ENCODE measurements at places on chromosomes 5 and 9.

- no peak for DNase-seq
Measured at GRCh38 chr5:113607361-113607760, 93.9 kb downstream of the YTHDC2 start.

DNA sequence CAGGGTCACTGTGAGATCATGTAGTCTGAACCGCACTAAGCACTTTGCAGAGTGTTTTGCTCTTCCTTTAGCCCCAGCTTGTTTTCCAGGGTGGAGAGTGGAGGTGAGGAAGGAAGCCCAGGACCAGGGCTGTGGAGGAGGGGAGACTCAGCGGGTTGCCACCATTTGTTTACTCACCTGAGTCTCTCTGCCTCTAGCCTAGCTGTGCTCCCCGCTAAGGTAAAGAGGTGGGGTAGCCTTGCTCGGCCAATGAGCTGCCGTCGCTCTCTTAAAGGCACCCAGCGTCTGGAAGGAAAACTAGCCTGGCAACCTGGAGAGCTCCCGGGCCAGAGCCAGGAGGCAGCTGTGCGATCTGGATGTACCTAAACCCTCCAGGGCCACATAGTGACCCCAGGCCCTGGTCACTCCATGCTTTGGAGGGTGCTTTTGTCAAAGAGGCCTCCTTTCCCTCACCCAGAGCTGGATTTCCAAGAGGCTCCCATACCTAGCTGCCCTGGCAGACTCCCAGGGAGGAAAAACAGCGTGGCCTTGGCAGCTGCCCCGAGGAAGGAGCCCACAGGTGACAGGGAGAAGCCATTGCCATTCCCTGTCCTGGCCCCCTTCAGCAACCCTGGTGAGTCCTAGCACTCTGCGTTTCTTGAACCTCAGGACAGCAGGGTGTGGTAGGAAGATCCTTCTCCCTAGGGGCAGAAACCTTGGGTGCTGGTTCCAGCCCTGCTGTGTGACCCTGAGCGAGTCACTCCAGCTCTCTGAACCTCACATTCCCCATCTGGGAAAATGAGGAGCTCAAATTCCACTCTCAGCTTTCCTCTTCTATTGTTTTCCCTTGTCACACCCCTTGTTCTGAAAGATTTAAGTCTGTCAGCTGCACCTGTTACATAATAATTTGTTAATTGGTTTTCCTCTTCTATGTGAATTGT, 42.4 kb upstream of the LARP1 start:
- no peak for DNase-seq

DNA sequence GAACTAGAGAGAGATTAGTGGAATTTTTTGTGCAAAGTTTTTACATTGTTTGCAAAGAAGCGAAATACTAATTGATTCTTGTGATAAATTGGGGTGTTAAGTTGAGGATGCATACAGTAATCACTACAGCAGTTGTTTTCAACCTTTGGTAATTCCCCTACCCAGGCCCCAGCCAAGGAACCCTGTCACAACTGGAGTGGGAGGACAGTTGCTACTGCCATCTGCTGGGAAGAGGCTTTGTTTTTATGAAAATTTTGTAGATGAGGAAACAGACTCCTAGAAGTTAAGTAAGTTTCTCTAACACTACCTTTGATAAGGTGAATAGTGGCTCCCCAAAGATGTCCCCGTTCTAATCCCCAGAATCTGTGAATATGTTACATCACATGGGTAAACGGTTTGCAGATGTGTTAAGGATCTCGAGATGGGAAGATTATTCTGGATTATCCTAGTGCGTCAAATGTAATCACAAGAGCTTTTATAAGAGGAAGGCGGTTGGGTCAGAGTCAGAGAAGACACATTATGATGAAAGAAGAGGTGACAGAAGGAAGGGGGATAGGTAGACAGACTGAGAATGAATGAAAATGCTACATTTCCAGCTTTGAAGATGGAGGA, 34.0 kb upstream of the PPP1R2B start:
- no peak for DNase-seq

GRCh38 chr5:38557308-38557710, 863 bp upstream of the LIFR start:
- no peak for DNase-seq

DNA sequence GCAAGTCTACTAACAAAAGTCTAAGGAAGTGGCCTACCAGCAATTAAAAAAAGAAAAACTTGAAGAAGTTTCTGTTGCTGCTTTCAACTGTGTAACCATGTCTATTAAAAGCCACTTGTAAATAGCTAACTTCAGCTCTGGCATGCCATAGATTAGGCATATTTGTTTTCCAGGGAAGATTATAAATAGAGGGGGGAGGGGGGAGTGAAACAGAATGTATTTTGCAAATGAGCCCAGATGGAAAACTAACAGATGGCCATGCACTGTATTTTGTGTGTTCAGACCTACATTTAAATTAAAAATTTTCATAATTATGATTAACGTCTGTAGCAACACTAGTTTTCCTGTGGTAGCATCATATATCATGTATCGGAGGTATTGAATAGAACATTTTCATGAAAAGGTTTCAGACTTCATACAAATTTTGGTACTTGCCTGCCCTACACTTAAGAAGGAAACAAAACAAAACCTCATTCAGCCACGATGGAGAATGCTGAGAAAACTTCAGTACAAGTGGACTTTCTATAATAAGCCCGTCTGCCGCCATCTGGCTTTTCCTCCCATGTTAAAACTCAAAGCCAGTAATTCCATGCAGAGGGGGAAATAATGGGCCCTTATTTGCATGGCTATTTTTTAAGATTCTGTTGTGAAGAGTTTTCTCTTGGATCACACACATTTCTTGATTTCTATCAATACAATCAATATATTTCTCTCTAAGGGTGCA, 220.4 kb upstream of the SMARCA2 start:
- no peak for DNase-seq

GRCh38 chr5:5881294-5881693, 458.8 kb downstream of the ICE1 start:
- DNase-seq = no peak

- DNase-seq = peak; percentile 69
Measured at GRCh38 chr5:39948867-39949468, 524.2 kb upstream of the DAB2 start.

DNA sequence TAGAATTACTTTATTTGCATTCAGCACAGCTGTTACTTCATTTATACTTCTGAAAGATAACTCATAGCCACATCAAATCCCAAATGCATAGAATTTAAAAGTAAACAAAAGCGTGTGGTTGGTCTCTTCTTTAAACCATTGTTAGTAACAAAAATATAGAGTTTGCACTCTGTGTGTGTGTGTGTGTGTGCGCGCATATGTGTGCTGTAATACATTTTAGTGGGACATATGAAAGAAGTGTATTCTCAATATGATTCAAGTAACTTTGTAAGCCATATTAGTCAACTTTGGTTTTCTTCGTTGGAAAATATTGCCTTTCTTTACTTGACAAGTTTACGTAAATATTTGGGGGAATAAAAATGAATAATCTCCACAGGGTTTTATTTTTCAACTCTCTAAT, 106.1 kb upstream of the PRRC1 start:
- no peak for DNase-seq

GRCh38 chr5:170466988-170467707, 36.7 kb upstream of the KCNIP1 start:
- DNase-seq = peak; percentile 52

GRCh38 chr5:43121913-43122484, 1.3 kb downstream of the ZNF131 start:
- no peak for DNase-seq

GRCh38 chr9:96293498-96294158, 8.3 kb downstream of the HSD17B3 start:
- no peak for DNase-seq

DNA sequence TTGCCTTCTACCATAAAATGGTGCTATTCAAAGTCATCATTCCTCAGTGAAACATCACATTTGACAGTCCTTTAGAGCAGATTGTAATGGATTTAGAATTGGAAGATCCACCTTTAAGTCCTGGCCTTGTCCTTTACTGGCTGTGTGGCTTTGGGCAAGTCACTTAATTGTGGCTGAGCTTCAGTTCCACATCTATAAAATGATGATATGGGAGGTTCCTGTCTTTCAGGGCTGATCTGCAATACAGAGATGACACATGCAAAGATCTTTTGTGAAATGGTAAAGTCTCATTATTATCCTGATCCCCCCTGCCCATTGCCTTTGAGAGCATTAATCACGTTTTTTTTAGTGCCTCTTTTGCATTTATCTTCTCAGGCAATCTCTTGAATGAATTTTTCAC, 58.2 kb downstream of the ZFAND5 start:
- no peak for DNase-seq

GRCh38 chr9:130943221-130943620, 4.2 kb upstream of the FIBCD1 start:
- DNase-seq = no peak

DNA sequence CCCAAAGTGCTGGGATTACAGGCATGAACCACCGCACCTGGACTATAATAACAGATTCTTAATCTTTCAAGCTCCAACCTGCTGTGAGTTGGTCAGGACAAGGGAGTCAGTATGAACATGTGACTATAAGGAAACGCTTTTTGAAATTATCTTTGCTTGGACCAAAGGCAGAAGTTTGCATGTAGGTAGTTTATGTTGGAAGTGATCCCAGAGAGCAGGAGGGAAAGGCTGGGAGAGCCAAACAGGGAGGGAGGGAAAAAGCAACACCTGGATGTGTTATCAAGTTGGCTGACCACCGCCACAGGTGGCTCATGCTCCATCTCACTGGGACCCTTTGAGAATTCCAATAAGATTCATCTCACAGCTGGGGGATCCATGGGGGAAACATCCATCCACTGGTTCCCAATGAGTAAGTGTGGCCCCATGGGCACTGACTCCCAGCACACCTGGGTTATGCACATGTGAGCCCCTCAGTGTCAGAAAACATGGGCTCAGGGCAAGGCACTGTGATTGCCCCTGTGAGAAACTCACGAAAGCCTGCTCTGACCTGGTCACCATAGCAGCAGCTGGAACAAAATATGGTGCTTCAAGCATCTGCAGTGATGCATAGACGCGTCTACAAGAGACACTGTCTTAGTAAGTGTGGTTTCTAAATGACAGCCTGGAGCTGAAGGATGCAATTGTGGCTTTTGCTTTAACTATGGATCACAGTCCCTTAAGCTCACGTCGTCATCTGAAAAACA, 62.1 kb downstream of the ARSB start:
- peak; percentile 56 for DNase-seq

- peak; percentile 93 for DNase-seq
Measured at GRCh38 chr5:67221487-67222242, 25.1 kb upstream of the CD180 start.

DNA sequence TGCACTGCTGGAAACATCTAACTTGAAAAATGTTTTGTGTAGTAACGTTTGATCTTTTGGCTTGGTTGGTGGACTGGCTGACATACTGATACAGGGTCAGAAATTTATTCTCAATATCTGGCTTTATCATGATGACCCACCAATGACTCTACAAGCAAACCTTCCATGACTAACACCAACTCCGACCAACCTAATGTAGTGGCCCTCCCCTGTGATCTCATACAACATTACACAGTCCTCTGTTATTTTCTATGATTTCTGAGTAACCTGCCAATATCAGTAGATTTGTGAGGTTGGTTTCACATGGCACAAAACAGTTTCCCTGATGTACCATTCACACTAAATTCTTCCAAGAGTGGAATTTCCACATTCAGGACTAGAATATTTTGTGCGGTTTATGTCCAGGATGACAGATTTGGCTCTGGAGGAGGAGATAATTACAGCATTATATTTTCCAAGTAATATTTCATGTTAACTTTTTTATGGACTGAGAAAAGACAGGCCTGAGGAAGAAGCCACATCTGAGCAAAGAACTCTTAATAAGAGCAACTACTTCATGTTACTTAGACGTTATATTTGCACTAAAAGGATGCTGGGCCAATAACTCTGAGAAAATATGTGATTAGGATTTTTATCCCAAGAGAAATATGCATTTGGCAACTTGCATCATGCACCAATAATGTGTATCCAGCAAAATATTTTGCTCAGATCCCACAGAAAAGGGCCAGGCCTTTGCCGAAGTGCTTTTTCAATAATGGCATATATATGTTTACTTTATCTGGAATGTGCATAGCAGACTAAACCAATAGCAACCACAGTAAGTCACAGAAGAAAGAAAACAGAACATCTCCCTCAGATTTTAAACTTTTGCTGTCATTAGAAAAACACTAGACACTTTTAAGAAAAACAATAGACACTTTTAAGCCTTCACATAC, 273.4 kb downstream of the KCNN2 start:
- DNase-seq = no peak

DNA sequence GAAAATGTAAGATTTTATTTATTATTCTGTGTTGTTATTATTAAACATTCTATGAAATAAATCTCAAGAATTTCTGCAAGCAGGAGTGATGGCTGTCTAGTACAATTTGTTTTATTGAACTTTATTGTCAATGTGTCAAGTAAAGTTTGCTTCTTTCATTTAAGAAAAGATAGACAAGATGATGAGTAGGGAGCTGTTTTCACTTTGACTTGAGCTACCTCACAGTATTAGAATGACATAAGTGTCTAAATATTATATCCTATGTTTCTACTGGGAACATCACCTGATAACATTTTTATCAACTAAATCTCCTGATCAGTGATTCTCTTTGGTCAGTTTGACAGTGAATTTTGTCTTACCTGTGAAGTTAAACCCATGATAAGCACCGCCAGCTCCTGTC, 12.7 kb upstream of the EDIL3 start:
- DNase-seq = no peak

DNA sequence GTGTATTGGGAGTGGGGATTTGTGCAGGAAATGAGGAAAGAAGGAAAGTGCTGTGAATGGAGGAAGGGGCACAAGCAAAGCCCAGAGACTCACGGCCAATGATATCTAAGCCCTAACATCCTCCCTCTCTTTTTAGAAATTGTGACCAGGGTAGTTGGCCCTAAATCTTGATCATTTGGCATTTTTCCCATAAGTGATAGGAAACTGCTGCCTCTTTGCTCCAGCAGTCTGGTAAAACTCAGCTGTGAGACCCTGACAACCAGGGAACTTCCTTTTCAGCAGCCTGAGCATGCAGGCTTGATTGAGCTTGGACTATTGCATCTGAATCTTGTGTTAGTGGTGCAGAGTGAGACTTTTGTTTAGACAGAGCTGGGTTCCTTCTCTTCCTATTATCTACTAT, 9.6 kb upstream of the ADRB2 start:
- DNase-seq = no peak

DNA sequence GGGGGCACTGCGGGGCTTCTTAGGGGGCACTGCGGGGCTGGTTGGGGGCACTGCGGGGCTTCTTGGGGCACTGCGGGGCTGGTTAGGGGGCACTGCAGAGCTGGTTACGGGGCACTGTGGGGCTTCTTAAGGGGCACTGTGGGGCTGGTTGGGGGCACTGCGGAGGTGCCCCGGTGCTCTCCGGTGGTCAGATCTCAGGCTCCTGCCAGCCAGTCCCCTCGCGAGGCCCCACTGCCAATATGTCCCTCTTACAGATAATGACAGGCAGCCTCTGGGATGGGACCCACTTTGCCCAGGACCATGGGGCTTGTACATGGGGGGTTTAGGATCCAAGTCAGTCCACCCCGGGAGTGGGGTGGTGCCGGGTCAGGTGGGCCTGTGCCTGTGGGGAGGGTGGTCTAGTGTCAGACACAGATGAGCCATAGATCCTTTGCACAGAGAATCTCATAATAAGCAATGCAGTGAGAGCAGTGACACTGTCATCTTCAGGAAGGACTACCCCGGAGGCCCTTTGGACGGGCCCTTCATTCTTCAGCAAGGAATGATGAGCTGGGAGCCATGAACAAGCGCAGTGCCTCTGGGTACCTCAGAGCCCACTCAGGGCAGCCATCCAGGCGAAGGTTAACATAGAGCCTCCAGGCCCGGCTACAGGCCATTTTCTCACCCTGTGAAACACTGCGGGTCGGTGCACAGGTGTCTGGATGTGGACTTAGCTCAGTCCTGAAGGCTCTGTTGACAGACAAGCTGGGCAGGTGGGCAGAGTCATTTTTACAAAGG, 38.2 kb downstream of the COL5A1 start:
- no peak for DNase-seq

All from activated CD8-positive, alpha-beta memory T cell treated with anti-CD3 and anti-CD28 coated beads, Interleukin-2, amount 10 ng/mL, durations not matched to agents 7 days and 5 days (primary cell).